Hippocampal formation (tissue), 2 donors: ENCODE measurements at places on chromosomes 11 and 22.

- no peak for DNase-seq
These were observed 18.2 kb downstream of the ARRB1 start for GRCh38 chr11:75333022-75333806.

- DNase-seq = no peak
These were observed 47.6 kb upstream of the EED start for GRCh38 chr11:86196913-86197312.

- no peak for DNase-seq
These were observed 770.6 kb downstream of the FAM181B start for GRCh38 chr11:81963018-81963417.

DNA sequence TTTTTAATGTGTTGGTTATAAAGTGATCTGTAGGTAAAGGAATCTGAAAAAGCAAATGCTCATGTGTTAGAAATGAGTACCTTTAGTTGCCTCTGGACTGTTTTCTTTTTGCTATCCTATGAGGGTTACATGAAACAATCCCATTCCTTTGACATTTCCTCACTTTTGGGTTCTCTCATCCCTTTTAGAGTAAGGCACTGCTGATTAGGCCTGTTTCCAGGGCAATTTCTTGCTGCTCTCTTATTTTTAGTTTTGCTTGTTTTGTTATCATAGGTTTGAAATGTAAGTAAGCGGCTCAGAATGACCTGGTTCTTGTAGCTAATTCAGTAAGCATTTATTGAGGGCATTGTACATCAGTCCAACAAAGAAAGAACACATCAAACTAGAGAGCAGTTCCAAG, 138.9 kb downstream of the DDX10 start:
- DNase-seq = no peak
